MCF 10A (cell line): ENCODE measurements at places on chromosomes 7 and 10.

GRCh38 chr7:18059171-18059570, 31.5 kb upstream of the PRPS1L1 start:
- no peak for DNase-seq

DNA sequence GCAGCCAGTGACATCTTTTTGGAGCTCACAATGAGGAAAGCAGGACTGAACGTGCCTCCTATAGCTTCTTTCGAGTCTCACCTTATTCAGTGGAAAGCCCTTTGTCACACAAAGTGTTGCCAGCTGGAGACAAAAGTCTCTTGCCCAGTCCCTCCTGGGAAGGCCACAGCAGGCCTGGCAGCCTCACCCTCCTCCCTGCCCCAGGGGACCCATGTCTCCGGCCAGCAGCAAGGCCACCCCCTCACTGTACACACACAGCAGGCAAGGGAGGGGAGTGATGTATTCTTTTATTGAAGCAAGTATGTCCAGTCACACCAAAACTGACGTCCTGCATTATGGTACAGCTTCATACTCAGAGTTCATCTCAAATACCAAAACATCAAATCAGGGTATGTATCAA, 56.0 kb downstream of the CSGALNACT2 start:
- no peak for DNase-seq

DNA sequence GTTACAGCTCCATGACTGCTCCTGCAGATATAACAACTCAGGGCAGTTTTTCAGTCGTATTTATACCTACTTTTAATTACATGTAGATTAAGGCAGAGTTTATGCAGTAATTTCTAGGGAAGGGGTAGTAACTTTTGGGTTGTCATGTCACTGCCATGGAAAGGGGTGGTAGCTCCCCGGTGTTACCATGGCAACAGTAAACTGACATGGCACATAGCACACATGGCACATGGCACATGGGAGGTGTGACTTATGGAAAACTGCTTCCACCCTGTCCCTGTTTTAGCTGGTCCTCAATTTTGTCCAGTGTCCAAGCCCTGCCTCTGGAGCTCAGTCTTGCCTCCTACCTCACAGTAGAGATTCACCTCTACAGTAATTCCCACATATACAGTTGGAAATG, 3.9 kb upstream of the TOMM7 start:
- no peak for DNase-seq

- DNase-seq: peak; percentile 71
These were observed 889.3 kb upstream of the CELF2 start for GRCh38 chr10:10128387-10128786.

DNA sequence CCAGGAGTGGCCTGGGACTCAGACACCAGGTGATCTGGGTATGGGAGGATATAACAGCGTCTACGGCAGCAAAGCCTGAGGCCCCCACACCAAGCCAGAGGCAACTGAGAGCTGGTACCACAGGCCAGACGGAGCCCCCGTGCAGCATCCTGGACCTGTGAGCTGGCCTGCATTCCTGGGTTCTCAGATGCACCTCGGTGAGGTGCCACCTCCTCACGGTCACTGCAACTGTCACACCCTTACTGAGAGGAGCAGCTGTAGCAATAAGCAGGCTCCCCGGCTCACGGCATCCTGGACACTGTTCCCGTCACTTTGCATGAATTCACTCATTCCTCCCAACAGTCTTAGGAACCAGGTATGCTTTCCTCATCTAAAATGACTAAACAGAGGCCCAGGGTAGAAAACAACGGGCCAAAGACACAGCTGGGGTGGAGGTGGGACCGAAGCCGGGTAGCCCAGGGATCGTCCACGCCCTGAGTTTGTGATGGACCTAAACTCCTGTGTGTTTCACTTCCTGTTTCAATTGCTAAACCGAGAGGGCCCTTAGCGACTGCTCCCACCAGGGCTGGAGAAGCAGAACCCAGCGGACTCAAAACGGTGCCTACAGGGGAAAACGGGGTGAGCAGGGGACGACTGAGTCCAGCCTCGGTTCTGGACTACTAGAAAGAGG, 98.7 kb downstream of the CTBP2 start:
- DNase-seq: no peak

DNA sequence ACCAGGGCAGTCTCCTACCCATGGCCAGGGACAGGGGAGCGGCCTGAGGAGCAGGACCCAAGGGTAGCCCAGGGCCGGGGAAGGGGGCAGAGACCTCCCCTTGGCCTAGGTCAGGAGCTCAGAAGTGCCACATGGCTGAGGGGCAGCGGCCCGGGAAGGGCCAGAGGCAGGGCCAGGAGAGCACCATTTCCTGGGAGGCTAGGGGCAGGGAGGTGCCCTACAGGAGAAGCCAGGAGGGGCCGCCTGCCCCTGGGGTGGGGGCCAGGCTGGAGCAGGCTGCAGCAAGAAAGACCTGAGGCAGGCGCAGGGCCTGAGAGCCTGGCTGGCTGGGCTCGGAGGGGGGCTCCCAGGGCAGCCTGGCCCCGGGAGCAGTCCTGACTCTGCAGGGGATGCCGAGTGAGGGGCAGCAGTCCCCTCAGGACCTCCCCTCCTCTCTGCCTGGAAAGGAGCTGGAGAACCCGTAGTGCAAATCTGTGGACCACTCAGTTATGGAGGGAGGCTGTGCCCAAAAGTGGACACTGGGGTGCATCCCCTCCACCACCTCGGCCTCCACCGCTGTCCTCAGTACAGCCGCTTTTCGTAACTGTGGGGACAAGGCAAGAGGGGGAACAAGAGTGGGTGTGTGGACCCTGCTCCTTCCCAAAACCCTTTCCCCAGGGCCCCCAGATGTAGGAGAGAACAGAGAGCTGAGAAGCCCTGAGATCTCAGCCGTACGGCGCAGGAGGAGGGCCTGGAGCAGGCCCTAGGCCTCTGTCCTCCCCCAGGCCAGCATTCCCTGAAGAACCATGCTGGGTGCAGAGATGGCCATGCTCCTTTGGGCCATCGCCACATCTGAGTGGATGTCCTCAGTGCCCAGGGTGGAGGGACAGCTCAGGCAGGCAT, 17.1 kb downstream of the IMPDH1 start:
- DNase-seq: no peak

DNA sequence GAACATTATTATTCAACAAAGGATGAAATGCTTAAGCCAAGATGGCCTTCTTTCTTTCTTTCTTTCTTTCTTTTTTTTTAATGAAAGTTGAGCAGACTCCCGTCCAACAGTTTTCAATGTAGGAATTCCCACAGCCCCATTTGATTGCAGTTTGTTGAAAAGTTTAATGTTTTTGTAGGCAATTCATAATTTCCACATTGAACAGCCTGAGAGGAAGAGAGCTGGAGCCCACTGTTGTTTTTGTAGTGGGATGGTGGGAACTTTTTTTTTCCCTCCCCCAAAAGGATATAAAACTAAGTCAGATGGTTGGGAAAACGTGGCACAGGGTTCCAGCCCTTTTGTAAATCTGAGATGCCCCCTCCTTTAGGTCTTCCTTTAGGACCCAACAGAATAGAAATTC, 86.6 kb downstream of the TCF7L2 start:
- no peak for DNase-seq

GRCh38 chr10:37379991-37380390, 254.6 kb downstream of the ANKRD30A start:
- no peak for DNase-seq

GRCh38 chr7:12683678-12684585, 3.5 kb upstream of the ARL4A start:
- DNase-seq: no peak
